ENCODE measurements at places on chromosomes 3 and 15.

DNA sequence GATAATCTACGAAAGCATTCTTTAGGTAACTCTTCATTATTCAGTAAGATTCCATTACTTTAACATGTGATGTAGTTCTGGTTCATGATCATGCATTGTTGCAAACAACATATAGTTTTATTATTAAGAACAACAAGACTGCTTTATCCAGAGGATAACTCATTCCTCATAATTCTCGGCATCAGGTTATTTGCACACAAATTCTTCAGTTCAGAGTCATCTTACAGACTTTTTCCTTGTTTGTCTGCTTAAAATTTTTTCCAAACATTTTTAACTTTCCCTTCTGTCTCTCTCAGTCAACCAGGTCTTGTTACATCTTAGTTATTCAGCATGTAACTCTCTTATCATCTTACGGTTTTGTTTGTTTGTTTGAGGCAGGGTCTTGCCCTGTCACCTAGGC, 60.1 kb downstream of the VGLL3 start:
- DNase-seq, result no peak

GRCh38 chr3:66962664-66963063, 35.4 kb upstream of the KBTBD8 start:
- no peak for DNase-seq

GRCh38 chr3:184694133-184694665, 17.7 kb downstream of the MAGEF1 start:
- DNase-seq, result no peak

DNA sequence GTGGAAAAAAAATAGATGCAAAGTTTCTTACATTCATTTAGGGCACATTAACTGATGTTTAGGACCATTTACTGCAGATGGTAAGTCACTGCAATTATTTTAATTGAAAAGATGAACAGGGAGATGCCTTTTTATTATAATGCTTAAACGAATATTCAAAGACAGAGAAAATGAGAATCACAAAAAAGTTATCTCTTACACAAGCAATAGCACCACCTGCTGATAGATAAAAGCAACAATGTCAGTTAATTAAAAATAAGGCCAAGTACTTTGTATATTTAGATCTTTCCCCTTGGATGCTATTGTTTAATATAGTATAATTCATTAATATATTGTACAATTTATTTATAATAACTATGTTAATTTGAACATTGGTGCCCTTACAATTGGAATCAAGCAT, 55.9 kb downstream of the IFT80 start:
- DNase-seq, result no peak

DNA sequence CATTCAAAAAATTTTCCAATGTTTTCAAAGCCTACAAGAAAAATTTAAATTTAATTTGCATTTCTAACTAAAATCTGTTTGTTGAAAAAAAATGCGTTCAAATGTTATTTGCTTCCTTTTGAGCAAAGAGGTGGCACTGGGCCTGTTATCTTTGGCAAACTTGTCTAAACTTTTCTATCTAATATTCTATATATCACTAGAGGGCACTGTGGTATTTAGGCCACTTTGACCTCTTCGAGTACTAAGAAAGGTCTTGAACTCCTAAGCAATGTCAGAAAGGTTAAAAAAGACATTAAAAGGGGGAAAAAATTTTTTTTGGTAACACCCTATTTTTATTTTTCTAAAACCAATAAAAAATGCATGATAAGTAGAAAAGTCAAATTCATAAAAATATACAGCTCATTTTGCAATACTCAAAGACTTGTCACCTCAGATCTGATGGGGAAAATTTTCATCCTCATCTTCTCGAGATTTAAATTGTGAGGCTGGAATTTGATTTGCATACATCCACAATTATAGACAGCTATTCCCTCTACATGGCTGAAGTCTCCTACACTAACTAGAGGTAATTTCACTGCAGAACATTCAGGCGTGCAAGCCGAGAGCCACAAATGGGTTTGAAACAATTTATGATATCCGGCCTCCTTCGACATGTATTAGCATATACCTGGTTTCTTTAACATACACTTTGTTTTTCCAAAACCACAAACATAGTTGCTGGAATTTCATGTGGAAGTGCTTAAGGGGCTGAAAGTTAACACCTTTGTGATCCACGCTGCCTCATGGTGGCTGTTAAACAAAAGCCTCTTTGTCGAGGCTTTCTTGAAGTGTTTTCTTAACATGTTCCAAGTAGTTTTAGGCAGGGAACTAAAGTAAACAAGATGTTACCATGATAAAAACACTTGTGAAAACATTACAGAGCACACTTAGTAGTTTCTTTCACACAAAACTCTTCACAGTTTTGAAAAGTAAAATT, 576.4 kb downstream of the FOXP1 start:
- no peak for DNase-seq

GRCh38 chr3:114686621-114687020, 392.8 kb downstream of the TIGIT start:
- DNase-seq, result no peak

DNA sequence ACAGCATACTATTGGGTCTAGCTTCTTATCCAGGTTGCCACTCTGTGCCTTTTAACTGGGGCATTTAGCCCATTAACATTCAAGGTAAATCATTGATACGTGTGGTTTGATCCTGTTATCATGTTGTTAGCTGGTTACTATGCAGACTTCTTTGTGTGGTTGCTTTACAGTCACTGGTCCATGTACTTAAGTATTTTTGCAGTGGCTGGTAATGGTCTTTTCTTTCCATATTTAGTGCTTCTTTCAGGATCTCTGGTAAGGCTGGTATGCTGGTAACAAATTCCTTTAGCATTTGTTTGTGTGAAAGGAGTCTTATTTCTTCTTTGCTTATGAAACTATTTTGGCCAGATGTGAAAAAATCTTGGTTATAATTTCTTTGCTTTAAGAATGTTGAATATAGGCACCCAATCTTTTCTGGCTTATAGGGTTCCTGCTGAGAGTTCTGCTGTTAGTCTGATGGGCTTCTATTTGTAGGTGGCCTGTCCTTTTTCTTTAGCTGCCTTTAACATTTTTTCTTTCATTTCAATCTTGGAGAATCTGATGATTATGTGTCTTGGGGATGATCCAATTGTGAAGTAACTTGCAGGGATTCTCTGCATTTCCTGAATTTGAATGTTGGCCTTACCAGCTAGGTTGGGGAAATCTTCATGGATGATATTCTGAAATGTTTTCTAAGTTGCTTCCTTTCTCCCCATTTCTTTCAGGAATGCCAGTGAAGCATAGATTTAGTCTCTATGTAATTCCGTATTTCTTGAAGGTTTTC, 39.3 kb downstream of the CCR1 start:
- DNase-seq, result no peak

DNA sequence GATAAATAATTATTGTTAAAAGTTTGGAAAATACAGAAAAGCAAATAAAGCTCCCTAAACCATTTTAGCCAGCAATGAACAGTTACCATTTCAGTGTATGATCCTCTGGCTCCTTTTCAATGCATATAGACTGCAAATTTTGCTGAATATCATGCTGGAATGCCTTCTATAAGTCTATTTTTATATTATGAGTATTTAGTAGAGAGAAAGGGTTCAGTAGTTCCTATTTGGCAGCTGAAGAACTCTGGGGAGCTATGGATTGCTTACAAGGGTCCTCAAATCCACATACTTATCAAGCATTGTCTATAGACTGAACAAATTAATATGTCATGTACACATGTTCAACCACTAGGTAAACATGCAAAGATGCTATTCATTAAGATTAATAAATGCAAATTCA, 46.1 kb downstream of the LRRC3B start:
- no peak for DNase-seq

- DNase-seq, result no peak
Measured at GRCh38 chr3:188218603-188219002, 64.6 kb downstream of the LPP start.

- no peak for DNase-seq
Measured at GRCh38 chr3:60617188-60617587, 634.1 kb downstream of the FHIT start.

- DNase-seq, result no peak
Measured at GRCh38 chr15:75578173-75578947, 755 bp downstream of the PTPN9 start.

GRCh38 chr15:92843326-92843725, 56.8 kb upstream of the CHD2 start:
- no peak for DNase-seq

Data from esophagus squamous epithelium (tissue), 5 donors.